ENCODE measurements at places on chromosomes 6 and 20. TPM values are rescaled to one million over a fixed set of nuclear protein-coding genes. Genes with fewer than 3 reads are reported as not detected.
A peak's percentile ranks its signal among the peaks of the same experiment; 100 is the strongest.

UTRN gene
- 153 TPM for total RNA-seq

TMEM30A gene
- total RNA-seq = 125 TPM

TENT5A gene
- total RNA-seq = 21.6 TPM

SIRPD gene
- not detected for total RNA-seq

VSTM2L gene
- total RNA-seq = 7.1 TPM

TNF gene
- 0.36 TPM for total RNA-seq

TOP1 gene
- 54.5 TPM for total RNA-seq

FKBP5 gene
- 112 TPM for total RNA-seq

LTA gene
- total RNA-seq = not detected

TPX2 gene
- total RNA-seq = 0.81 TPM

OR2J3 gene
- not detected for total RNA-seq

GRCh38 chr20:33671573-33672288 is 2.5 kb downstream of the NECAB3 start:
- DNase-seq = no peak

GRCh38 chr6:95017922-95018321 is 559.4 kb upstream of the MANEA start:
- DNase-seq = no peak

- no peak for DNase-seq
These were observed 42.2 kb upstream of the SPTLC3 start for GRCh38 chr20:12966468-12967085.

DNA sequence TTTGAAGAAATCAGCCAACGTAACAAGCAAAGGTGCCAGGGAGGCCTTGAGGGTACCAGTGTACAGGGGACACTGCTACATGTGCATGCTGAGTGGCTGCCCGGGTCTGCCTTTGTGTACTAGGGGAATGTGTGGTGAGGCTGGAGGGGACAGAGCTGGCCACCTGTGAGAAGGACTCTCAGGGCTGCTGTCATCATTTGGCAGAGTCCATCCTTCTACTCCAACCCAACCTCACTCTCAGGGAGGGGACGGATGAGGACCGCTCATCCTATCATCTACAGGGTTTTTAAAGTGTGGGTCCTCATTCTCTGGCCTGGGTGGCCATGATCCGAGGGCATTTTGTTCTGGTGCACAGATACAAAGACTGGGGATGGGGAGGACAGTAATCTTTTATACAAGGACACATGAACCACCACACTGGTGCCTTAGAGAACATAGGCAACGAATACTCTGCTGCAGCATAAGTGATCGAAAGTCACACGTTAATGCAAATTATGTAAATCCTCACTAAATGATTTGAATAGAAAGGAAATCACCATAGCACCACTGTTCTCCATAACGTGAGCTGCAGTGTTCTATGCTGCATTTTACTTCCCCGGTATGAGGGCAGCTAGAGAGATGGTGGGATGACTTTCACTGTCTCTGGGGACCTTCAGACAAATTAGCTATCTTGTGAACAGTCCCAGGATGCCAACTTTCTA is 181.4 kb downstream of the GMPR start:
- DNase-seq = no peak

DNA sequence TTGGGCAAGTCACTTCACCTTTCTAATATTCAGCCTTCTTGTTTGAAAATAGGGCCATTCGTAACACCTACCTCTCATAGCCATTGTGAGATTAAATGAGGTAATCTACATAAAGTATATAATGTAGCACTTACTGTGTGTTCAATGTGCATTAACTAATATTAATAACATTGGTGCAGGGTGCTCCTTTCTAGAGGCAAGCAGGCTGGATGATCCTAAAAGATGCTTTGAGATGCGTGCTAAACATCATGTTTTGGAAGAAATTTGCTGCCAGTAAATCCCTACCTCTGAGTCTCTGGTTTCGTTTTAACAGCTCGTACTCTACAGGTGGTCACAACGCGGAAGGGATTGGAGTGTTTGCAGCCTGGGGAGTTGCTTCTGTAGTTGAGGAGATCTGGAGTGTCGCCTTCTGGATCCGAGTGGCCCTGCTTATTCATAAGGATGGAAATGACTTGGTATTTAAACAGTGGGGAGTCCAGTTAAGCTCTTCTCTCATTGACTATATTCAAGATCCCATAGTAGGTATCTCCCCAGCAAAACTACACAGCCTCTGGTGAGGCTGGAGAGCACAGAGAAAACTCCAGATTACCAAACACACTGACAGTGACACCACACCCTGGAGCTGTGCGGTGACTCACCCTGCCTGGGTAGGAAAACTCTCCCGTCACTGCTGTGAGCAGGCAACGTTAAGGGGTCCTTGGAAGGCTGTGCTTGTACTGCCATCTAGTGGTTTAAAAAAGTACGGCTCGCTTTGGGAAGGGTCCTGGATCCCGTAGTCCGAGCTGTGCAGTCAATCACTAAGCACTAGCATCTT is 107.9 kb downstream of the MAP3K7 start:
- DNase-seq = peak; percentile 92

DNA sequence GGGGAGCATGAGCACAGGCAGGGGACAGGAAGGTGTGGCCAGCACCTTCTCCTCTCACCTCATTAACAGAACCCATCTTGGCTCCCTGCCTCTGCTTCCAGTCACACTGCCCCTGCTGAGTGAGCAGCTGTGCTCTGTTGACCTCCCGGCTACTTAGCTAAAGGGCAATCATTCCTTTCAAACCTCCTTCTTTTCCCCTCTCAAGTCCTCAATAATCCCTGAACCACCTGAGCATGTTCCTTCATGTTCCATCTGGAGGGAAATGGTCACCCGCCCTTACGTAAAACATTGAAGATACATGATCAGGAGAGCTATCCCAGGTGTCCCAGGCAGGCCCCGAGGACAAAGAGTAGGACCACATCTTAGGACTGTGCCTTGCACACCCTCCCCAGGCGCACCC is 21.7 kb upstream of the MRPS10 start:
- no peak for DNase-seq

- no peak for DNase-seq
These were observed 373.2 kb upstream of the CNR1 start for GRCh38 chr6:88539295-88539764.

GRCh38 chr6:961407-961960 is 268.5 kb upstream of the EXOC2 start:
- no peak for DNase-seq

- no peak for DNase-seq
These were observed 525 bp downstream of the PNRC1 start for GRCh38 chr6:89081129-89081422.

DNA sequence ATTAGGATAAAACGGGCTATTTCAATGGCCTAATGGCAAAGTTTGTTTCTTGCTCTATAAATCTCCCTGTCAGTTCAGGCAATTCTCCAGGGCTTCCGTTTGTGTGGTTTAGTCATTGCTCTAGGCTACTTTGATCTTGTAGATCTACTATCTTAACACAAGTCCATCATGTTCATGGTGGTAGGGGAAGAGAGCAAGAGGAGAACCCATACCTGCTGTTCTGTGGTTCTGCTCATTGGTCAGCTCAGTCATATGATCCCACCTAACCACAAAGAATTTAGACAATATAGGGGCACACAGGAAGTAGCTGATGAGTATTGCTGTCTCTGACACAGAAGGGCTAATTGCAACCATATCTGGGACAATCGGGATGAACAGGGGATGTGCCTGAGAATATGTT is 4.9 kb upstream of the DEK start:
- no peak for DNase-seq

- no peak for DNase-seq
These were observed 303.8 kb upstream of the ECI2 start for GRCh38 chr6:4439159-4439558.

DNA sequence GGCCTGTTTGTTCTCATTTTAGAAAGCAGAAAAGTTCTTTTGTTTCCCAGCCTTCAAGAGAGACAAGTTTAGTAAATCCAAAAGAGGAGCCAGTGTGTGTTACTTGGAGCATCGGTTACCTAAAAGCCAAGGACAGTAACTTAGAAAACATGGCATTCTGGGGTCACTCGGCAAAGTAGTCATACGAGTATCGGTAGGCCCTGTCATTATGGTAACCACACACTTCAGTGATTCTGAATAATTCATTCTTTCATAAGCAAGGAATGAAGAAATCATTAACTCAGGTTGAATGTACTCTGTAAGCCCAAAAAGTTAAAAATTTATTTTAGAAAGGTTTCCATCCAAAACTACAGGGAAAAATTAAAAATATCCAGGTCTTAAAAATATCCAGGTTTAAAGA is 34.0 kb downstream of the CNKSR3 start:
- no peak for DNase-seq

DNA sequence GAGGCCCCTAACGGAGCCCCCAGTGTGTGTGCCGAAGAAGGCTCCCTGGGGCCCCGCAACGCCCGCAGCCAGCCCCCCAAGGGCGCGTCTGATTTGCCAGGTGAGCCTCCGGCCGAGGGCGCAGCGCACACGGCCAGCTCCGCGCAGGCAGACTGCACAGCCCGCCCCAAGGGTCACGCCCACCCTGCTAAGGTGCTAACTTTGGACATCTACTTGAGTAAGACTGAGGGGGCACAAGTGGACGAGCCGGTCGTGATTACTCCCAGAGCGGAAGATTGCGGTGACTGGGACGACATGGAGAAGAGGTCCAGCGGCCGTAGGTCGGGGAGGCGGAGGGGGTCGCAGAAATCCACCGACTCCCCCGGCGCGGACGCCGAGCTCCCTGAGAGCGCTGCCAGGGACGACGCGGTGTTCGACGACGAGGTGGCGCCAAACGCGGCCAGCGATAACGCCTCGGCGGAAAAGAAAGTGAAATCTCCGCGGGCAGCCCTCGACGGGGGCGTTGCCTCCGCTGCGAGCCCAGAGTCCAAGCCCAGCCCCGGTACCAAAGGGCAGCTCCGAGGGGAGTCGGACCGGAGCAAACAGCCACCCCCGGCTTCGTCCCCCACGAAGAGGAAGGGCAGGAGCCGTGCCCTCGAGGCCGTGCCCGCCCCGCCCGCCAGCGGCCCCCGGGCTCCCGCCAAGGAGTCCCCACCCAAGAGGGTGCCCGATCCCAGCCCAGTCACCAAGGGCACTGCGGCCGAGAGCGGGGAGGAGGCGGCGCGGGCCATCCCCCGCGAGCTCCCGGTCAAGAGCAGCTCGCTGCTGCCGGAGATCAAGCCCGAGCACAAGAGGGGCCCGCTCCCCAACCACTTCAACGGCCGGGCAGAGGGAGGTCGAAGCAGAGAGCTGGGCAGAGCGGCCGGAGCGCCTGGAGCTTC is 117.0 kb downstream of the RTN4IP1 start:
- DNase-seq = peak; percentile 76

DNA sequence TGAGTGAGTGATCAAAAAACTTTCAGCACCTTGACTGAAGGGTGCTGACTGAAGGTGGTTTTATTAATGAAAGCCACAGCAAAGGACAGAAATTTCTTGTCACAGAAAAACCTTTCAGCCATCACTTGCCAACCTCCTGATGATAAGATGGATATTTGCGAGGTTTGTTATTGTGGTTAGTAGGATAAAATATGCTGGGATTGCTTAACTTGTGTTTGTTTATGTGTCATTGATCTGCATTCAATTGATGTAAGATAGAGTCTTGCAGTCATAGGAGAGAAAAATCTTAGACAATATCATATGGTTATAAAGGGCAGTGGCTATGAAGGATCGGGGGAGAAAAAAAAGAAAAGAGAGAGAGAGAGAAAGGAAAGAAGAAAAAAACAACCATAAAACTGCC is 1.2 kb downstream of the TSBP1 start:
- no peak for DNase-seq
